ENCODE measurements at places on chromosomes 1 and 21.

DNA sequence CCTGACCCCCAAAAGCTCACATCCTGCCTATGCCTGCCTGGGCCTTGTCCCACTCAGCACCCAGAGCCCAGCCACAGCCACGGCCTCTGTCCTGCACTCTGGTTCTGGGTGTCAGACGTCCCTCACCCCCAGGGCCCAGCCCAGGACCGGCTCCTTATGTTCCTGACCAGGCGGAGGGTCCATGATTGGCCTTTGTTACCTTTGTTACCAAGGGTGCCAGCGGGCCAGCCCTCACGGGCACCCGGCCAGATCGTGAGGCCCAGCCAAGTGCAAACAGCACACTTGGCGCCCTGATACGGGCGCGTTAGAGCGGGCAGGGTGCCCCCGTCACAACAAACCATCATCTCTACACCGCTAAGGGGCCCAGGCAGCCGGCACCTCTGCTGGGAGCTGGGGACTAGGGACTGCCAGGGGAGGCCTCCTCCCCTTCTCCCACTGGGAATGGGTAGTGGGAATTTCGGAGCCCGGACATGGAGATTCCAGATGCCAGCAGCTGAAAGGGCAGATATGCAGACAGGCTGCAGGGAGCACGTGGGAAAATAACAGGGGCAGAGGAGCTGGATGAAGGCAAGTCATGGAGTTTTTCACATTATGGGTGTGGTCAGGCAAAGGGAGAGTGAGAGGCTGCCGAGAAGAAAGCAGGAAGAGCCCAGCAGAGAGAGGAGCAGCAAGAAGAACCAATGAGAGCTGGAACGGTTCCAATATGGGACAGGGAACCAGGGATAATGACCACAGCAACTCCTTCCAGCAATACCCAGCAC lies 22.1 kb downstream of the HSPG2 start:
- no peak for DNase-seq

DNA sequence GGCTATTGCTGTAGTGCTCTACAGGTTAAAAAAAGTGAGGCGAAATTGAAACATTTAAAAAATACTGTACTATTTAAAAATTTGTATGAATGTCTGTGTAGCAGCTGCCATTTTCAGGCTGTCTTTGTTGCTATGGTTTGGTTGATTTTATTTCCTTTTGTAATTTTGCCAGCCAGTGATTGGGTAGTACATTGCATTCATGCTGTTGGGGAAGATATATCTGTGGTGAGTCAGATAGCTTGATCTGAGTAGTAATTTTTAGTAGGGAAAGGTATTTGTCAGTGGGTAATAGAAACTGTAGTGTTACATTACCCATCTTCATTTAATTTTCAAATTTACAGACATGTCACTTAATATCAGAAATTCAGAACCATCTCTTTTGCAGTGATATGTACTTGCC lies 15.0 kb downstream of the NFIA start:
- no peak for DNase-seq

DNA sequence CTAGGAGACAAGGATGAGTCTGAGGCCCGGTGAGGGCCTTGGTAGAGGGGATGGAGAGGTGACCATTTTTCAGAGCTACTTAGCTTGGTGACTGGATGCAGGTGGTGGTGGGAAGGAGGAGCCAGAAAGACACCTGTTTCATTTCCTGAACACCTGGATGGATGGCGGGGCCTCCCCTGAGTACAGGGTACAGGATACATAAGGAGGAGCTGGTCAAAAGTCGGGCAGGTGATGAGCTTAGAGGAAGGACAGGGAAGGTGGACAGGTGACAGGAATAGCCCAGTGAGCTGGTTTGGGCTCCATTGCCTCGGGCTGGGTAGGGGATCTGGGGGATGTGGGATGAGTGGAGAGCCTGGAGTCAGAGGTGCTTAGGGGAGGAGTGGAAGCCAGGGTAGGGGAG lies 6.3 kb downstream of the FAAH start:
- no peak for DNase-seq

DNA sequence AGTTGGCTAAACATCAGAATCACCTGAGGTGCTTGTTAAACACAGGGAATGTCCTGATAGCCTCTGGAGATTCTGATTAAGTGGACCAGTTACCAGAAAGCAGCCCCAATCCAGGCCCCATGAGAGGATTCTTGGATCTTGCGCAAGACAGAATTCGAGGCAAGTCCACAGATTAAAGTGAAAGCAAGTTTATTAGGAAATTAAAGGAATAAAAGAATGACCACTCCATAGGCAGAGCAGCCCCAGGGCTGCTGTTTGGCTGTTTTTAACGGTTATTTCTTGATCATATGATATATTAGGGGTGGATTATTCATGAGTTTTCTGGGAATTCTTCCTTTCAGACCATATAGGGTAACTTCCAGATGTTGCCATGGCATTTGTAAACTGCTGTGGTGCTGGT lies 176.2 kb downstream of the ROR1 start:
- DNase-seq = no peak

GRCh38 chr1:33946836-33947235 lies 83.0 kb downstream of the HMGB4 start:
- no peak for DNase-seq

GRCh38 chr1:87226341-87226760 lies 102.3 kb upstream of the LMO4 start:
- no peak for DNase-seq

DNA sequence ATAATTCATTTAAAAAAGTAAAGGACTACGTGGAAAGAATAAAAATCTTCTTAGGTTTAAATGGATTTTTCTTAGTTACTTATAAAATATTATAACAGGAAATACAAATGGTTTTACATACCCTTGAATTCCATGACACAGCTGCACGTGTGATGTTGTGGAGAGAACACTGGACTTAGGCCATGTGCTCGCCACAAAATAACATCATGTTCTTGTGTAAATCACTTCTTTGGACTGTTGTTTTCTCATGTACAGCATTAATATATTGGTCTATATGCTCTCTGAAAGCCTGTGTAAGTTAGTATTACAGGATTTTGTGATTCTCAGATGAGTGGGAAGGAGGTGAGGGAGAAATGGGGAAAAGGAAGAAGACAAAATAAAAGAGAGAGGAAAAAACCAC lies 228.2 kb downstream of the DNM3 start:
- DNase-seq = no peak

DNA sequence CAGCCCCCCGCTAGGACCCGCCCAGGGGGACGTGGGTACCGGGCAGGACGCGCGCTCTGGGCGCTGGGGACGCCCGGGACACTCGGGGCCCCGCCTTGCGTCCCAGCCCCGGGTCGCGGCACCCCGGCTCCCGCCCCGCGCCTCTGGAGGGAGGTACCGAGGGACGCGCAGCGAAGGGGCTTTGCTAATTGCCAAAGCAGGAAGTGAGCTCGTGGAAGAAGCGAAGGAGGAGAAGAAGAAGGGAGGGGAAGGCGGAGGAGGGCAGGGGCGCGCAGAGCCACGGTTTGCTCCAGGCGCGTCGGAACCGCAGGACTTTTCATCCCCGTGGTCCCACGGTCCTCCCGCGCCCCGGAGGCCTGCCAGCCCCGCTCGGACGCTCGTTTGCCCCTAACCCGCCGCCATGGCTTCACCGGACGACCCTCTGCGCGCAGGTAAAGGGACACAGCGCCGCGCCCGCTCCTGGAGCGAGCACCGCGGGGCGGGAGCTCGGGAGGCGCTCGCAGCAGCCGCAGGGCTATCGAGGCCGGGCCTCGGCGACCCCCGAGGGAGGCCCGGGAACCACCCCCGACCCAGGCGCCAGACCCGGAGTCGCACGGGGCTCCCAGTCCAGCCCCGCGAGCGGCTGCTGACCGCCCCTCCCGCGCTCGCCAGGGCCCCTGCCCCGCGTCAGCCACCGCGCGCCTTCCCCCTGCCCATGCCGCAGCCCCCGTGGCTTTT lies 1.3 kb downstream of the EDARADD start:
- DNase-seq = peak; percentile 59

DNA sequence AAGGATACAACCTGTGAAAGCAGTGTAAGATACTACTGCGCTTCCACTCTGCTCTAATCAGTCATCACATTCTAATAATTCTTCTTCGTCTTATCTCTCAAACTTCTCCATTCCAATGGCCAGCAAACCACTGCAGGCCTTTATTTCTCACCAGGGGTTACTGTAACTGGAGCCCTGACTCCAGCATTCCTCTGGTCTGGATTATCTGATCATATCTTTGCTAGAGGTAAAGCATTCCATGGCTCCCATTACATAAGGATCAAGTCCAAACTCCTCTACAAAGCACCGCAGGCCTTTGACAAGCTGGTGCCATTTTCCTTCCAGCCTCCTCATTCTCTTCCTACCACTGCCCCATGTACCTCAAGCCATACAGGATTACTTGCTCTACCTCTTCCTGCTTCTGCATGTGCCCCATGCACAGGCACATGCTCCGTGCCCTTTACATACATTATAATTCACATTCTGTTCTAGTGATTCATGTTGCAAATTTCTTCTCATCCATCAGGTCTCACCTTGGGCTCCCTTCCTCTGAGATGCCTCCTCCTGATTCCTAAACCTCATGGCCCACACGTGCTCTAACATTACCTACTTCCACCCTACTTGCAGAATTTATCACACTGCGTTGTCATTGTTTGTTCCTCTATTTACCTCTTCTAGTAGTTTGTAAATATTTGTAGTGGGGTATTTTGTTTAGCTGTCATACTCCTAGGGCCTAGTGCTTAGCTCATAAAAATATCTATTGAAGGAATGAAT lies 9.3 kb upstream of the SERBP1 start:
- DNase-seq = no peak

DNA sequence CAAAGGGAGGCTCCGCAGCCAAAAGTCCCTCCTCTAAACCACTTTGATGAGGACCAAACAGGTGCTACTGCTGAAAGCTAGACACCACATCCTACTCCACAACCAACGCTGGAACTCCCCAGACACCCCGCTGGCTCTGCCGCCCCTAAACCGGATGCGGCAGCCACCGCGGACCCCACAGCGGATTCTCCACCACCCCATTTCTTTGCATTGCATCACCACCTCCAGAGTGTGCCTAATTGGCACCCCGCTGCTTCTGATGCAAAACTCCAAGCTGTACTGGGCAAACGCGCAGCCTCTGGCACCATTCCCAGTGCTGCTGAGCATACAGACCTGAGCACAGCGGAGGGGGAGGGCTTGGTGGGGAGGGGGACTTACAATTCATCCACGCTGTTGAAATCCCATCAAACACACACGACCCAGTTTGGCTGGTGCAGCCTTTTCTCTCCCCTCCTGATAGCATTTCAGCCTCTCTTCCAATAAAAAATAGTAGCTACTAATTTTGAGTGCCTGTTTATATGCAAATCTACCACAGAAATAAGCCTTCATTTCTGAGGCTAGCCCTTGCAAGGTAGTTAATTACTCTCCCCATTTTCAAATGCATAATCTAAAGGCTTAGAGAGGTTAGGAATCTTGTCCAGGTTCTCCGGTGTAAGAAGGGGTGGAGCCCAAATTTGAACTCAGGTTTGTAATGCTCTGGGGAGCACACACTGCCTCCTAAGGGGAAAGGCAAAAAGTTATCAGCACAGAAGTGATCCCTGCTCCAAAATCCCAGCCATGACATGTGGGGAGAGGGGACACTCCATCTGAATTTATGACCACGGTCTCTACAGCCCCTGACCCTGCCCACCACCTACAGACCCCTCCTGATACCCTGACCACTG lies 12.2 kb upstream of the RGS16 start:
- DNase-seq = peak; percentile 61

DNA sequence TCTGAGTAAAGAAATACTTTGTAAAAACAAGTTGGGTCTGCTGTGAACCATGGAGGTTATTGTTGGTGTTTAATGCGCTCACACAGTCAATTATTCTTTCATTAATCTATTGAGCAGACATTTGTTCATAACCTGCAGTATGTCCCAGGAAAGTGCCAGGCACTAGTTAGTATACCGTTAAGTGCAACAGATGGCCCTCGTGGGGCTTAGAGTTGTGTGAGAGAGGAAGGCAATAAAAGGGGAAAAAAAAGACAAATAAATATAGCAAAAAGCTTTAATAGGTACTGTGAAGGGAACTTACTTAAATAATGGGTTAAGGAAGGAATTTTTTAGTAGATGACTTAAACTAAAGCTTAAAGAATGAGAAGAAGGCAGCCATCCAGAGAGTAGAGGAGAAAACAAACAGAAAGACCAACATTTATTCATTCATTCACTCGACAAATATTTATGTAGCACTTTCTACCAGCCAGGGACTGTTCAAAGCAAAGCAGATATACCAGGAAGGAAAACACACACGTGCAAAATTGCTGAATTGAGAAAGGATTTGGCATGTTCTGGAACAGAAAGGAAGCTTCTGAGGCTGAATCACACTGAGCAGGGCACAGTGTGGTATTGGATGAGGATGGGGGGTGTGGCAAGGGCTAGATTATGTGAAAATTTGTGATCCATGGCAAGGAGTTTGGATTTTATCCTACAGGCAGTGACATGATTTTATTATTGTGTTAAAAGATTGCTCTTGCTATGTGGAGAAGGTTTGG lies 296.1 kb upstream of the SGIP1 start:
- DNase-seq = no peak

All from NCI-H1048 (cell line).